ENCODE measurements at places on chromosomes 3 and 15.
A peak's percentile ranks its signal among the peaks of the same experiment; 100 is the strongest.

DNA sequence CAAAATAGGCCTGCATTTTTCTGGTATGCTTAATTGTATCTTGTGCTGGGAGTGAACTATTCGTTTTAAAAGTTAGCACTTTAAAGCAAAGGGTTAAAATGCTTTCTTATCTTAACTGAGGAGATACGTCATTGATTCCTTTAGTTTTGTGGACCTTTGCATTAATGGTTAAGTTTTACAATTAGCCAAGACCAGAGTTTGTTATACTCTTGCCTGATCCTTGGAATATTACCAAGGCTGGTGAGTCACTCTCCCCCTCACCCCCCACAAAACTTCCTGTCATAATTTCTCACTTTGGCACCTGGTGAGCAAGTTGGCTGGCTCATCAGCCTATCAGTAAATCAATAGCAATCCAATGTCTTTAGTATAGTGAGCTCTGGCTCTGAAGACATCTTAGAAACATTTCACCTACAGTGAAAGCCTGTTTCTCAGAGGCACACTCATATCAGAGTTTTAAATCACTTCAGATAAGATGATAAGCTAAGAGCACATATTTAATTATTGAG lies 26.7 kb downstream of the SLC2A2 start:
- no peak for DNase-seq

- DNase-seq = no peak
These were observed 556.8 kb downstream of the NSUN3 start for GRCh38 chr3:94619643-94620042.

- peak; percentile 90 for DNase-seq
These were observed 166.4 kb upstream of the TLE3 start for GRCh38 chr15:70264014-70264582.

- DNase-seq = peak; percentile 47
These were observed 36.7 kb upstream of the NDUFB4 start for GRCh38 chr3:120559242-120560061.

DNA sequence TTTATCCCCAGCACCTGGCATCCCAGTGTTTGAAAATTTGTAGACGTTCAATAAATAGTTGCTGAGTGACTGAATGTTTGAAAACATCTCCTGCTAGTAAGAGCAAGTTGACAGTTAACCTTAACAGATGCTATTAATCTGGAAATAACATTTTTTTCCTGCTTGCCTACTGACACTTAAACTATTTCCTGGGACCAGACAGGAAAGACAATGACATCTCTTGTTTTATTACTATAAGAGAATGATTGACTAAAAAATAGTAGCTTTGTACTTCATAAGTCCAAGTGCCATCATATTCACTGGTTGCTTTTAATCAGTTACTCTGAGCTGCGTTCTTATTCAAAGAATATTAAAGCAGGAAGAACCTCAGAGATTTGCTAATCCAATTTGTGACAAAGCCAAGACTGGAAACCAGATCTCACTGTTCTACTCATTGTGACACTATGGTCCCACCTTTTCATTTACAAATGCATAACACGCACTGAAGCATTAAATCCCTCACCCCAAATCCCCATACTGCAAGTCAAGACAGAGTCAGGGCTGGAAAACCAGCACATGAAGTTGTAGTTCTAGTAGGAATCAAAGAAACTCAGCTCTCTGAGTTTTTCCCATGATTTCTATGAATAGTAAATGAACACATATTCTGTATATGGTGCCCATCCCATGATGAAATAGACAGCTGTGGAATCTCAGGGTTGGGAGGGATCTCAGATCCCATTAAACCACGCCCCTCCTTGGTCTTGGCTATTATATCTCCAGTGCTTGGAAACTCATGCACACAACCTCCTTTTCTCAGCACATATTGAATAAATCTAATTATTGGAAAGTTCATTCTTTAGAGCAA lies 212.7 kb upstream of the P2RY1 start:
- DNase-seq = no peak

GRCh38 chr3:187742351-187743171 lies 2.7 kb downstream of the BCL6 start:
- no peak for DNase-seq

GRCh38 chr3:168582503-168582902 lies 486.8 kb upstream of the GOLIM4 start:
- no peak for DNase-seq

DNA sequence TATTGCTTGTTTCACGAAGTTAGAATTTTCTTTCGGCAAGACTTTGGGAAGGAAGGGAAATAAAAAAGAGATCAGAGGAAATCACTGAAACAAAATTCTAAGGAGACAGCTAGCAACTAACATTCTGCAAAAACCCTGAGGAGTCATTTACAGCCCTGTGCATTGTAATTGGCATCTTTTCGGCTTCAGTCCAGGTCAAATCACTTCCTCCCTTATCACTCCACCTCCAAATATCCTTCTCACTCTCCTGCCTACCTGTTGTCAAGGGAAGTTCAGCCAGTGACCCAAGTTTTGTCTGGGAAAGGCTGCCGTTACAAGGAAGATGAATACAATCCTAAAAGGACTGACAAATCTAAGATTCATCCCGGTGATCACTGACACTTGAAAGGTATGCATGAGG lies 39.6 kb downstream of the MDFIC2 start:
- DNase-seq = no peak

DNA sequence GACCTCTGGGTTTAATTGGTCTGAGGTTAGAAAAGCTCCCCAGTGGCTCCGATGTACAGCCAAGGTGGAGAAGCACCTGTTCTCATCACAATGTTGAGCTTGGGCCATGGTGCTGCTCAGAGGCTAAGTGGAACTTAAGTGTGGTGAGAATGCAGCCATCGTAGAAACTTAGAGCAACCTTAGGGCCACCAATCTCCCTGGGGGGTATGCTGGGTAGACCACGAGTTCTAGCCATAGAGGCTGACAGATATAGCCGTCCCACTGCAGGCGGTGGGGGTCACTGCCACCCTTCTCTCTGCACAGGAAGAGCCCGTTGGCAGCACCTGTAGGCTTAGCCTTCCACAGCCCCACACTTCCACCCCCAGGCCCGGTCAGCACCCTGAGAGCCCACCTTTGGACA lies 38.0 kb downstream of the MGLL start:
- DNase-seq = no peak

GRCh38 chr15:66369773-66370651 lies 13.5 kb upstream of the TIPIN start:
- no peak for DNase-seq

GRCh38 chr15:101133751-101134261 lies 118.0 kb downstream of the CHSY1 start:
- no peak for DNase-seq

GRCh38 chr3:99952306-99952705 lies 134.6 kb downstream of the CMSS1 start:
- no peak for DNase-seq

GRCh38 chr3:36965440-36965839 lies 20.6 kb upstream of the TRANK1 start:
- no peak for DNase-seq

GRCh38 chr3:168850109-168850508 lies 754.4 kb upstream of the GOLIM4 start:
- DNase-seq = no peak

DNA sequence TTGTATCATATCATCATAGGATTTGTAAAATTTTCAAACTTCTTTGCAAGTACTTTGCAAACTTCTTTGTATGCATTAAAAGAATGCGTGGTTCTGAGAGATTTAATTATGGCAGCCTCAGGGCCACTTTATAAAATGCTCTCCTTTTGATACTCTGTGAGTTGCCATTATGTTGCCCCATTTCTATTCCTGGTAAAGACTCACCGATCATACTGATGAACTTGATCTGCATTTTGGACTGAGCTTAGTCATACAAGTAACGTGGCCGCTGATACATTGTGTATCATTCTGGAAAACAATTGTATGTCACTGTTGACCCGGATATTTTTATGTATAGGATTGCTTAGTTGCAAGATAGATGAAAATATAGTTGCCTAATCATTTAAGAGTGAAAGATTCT lies 38.8 kb downstream of the AKAP13 start:
- no peak for DNase-seq

GRCh38 chr3:63328365-63328764 lies 50.3 kb downstream of the SYNPR start:
- no peak for DNase-seq

DNA sequence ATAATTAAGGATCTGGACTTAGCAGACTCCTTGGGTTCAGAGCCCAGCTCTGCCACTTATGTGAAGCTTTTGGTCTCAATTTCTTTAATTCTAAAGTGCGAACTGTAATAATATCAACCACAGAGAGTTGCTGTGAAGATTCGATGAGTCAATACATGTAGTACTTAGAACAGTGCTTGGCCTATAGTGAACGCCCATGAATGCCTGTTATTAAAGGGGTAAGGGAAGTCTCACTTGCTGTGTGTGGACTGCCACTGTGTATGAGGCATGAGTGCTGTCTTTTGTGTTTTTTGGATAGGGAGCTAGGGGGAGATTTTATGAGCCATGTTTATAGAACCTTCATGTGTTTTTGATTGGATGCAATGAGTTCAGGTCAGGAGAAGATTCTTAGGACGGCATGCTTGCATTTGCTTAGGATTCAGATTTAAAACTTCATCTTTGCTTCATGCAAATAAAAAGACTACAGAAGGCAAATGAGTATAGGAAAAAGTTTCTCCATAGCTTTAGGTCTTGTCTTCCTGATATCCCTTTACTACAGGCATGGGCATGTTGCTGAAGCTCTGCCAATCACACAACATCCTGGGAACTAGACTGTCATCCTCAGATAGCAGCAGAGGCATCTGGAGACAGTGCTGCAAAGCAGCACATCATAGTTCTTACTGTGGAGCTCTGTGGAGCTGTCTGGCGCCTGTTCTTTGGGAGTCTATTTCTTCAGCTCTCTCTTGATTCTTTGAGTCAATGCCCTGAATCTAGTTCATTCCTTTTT lies 50.0 kb downstream of the PLS1 start:
- DNase-seq = no peak

DNA sequence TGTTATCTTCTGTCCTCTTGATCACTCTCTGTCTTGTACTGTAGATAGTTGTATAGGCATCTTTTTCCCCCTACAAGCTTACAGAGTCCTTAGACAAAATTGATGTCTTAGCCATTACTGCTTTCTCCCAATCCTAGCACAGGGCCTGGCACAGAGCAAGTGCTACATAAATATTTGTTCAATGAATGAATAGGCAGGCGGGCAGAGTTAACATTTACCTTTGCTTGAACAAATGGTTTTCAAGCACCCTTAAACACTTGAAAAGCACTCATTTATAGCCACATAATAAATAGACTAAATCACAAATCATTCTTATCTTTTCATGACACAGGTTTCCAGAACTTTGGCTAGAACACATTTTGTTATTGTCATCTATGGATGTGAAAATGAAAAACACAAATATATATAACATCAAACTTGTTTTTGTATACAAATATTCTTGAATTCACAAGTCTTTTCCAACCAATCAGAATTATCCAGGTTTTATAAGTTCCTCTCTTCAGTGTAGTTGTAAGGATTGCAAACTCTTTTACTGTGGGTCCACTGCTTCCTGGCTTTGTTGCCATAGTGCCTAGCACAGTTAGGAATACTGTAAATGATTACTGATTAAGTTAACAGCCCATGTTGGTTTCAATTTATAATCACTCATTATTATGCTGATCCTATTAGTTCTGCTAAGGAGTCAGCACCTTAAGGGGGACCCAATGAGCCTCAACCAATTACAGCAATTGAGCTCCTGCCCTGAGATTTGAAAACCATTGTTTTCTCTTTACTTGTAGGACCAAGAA lies 61.9 kb downstream of the ISL2 start:
- peak; percentile 88 for DNase-seq

- no peak for DNase-seq
These were observed 202.2 kb downstream of the KLF13 start for GRCh38 chr15:31528846-31529245.

DNA sequence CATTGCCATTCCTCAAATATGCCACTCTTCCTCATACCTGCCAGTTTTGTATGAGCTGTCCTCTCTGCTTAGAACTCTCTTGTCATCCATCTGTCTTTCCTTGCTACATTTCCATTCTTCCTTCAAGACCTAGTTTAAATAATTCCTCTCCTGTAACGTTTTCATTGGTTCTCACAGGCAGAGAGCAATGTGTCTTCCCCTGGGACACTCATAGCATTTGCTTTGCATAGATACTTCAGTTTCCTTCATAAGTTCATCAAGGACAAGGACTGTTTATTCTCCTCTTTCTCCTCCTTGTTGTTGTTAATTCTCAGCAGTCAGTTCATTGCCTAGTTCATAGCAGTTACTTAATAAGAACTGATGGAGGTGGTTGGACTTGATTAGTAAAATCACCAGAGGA lies 10.5 kb downstream of the NR2C2 start:
- no peak for DNase-seq

- no peak for DNase-seq
These were observed 615 bp downstream of the HES1 start for GRCh38 chr3:194136519-194137007.

DNA sequence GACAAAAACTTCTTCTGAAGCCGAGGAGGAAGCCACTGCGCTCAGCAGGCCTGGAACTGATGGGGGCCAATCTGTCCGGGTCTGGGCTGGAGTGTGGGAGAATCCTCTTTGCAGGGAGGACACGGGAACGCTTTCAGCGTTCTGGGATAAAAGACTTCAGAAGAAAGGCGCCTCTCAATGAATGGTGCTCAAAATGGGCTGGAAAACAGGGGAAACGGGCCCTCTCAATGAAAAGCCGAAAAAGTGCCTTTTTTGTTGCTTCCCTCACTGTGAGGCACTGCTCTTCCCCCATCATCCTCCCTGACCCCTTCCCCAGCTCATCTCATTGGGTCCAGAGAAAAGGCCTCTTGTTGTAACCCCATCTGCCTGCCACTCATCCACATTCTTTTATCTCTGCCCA lies 119.5 kb upstream of the LRIG1 start:
- no peak for DNase-seq

GRCh38 chr3:194333981-194334320 lies 17.2 kb downstream of the CPN2 start:
- no peak for DNase-seq

DNA sequence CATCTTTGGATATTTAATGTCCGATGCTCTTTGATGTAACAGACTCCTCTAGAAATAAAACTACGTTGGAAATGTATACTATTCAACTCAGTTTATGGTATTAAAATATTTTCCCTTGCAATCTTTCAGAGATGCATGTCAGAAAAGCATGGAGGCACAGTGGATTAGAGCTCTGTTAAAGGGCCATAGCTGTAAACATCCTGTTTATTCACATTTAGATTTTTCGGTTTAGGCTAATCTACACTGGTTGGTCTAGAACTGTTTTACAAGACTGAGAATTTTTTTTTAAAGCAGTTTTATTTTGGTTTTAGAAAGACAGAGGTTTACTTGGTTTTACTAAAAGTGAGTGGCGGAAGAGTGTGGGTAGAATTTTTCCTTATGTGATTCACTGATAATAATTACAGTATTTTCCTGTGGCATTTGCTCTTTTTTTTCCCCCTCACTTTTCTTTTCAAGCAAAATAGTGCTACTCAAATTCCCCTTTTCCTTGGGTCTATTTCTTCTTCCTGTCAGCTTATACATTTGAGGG lies 132.1 kb downstream of the IL1RAP start:
- DNase-seq = no peak

Data from NCI-H1417 treated with DMSO at 0.1 percent for 48 hours (cell line).